Aorta (tissue), 5 donors: ENCODE measurements at places on chromosomes 16 and 17. TPM values are rescaled to one million over a fixed set of nuclear protein-coding genes. Genes with fewer than 3 reads are reported as not detected.

KRTAP2-3 gene
- not detected for polyA plus RNA-seq

HSD11B2 gene
- polyA plus RNA-seq = 13.3 TPM

ENPP7 gene
- polyA plus RNA-seq = not detected

TEKT1 gene
- polyA plus RNA-seq = not detected

GAST gene
- polyA plus RNA-seq = not detected

DNA sequence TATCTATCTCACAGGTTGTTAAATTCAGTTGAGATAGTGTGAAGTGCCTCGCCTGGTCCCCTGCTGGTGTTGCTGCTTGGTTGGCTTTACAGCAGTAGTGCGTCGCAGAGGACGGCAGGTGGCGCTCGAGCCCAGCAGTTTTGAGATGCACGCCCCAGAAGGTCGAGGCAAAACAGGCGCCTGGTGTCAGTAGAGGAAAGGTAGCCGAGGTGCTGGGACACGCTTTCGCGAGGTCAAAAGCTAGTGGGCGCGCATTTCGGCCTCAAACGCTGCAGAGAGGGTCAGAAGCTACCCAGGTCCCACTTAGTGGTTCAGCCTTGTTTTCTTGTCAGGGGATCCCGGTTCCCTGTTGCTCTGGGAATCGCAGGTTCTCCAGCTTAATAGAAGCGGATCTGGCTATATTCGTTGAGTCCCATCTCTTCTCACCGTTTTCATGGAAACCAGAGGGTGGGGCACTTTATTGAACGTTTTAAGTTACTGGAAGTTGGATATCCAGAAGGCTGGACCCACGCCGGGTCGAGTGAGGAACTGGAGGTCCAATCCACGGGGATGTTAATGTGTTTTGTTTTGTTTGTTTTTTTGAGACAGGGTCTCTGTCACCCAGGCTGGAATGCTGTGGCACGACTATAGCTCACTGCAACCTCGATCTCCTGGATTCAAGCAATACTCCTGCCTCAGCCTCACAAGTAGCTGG, 10.3 kb upstream of the ZFP90 start:
- H3K27me3 ChIP-seq = no peaks in the 10 kb centered on the region
- H3K4me3 ChIP-seq = no peak overlapping the region

DNA sequence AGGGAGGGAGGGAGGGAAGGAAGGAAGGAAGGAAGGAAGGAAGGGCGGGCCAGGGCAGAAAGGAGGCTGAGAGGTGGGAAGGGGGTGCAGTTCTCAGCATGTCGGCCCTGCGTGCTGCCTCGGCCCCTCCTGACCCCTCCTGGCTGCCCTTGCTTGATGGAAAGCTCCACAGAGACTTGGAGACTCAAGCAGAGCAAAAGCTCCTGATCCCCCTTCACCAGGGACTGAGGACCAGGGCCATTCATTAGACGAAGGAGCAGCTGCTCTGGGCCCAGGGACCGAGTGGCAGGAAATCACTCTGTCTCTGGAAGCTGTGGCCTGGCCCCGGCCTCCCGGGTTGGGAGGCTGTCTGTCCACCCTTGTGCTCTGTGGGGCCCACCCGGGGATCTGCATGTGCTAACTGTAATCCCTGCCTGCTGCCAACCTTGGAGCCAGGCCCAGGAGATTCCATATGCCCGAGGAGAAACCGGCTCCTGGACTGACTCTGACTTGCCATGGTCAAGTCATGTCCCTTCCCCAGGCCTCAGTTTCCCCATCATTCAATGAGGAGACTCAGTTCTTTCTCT, 27.4 kb upstream of the C1QL1 start:
- H3K4me1 ChIP-seq = no peaks in the 10 kb centered on the region
- no peaks in the 10 kb centered on the region for H3K36me3 ChIP-seq
- no peaks in the 10 kb centered on the region for H3K27me3 ChIP-seq
- H3K4me3 ChIP-seq = no peak overlapping the region

GRCh38 chr17:28279411-28279810, 39.6 kb upstream of the TMEM97 start:
- H3K4me3 ChIP-seq = no peak overlapping the region
- no peak for DNase-seq
- no peaks in the 10 kb centered on the region for H3K27me3 ChIP-seq
- no peaks in the 10 kb centered on the region for H3K36me3 ChIP-seq
- H3K4me1 ChIP-seq = no peaks in the 10 kb centered on the region
- H3K27ac ChIP-seq = no peak overlapping the region

DNA sequence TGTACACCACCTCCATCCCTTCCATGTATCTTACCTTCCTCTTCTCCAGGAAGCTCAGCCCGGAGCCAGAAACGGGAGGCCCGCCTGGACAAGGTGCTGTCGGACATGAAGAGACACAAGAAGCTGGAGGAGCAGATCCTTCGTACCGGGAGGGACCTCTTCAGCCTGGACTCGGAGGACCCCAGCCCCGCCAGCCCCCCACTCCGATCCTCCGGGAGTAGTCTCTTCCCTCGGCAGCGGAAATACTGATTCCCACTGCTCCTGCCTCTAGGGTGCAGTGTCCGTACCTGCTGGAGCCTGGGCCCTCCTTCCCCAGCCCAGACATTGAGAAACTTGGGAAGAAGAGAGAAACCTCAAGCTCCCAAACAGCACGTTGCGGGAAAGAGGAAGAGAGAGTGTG, 756 bp upstream of the MVP start:
- no peak for DNase-seq
- H3K36me3 ChIP-seq = no peaks in the 10 kb centered on the region
- no peaks in the 10 kb centered on the region for H3K27me3 ChIP-seq

GRCh38 chr16:55746081-55746480, 86.8 kb downstream of the CES1 start:
- no peaks in the 10 kb centered on the region for H3K36me3 ChIP-seq
- H3K27ac ChIP-seq = no peak overlapping the region
- no peak overlapping the region for H3K4me3 ChIP-seq
- DNase-seq = no peak
- no peaks in the 10 kb centered on the region for H3K27me3 ChIP-seq

DNA sequence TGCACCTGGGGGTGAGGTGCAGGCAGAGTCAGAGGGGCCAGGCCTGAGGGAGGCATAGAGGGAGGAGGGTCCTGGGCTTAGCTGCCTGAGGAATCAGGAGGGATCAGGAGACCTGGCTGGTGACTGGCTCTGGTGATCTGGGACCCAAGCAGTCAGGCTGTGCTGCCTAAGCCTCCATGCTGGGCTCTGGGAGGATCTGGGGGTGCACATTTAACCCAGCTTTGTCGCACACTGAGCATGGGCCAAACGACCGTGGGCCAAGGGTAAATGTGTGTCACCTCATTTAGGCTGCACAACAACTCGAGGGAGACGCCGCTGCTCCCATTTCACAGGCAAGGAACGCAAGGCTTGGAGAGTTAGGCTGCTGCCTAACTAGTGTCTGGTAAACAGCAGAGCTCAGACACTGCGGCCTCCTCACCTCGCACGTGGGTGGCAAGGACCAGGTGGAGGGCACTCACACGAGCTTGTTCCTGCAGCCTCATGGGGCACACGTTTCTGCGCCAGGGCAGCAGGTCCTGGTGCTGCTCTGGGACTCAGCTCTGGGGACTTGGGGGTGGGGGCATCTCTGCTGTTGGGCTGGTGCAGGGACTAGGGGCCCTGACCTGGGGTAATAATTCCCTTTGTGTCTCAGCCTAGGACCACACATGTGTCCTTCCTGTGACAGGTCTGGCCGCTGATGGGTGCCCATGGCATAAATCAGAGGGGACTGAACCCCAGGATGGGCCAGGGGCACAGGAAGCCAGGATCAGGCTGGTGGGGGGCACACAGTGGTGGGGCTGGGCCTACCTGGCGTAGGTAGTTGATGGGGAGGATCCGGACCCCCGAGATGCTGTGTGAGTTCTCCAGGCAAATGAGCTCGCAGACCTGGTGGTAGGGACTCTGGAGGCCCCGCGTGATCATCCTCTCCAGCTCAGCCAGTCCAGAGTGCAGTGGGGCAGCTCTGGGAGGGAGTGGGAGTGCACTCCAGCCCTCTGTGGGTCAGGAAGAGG, 18.7 kb downstream of the TMEM235 start:
- H3K4me1 ChIP-seq = no peaks in the 10 kb centered on the region
- no peaks in the 10 kb centered on the region for H3K36me3 ChIP-seq
- no peaks in the 10 kb centered on the region for H3K27me3 ChIP-seq
- no peak overlapping the region for H3K27ac ChIP-seq
- no peak overlapping the region for H3K4me3 ChIP-seq
